OCI-LY7 (cell line): ENCODE measurements at places on chromosomes 2 and 18.

GRCh38 chr2:68762100-68762499 lies 27.5 kb downstream of the ARHGAP25 start:
- DNase-seq = no peak

GRCh38 chr18:58325494-58325893 lies 281.5 kb downstream of the NEDD4L start:
- DNase-seq = no peak

GRCh38 chr2:159882130-159882745 lies 84.2 kb upstream of the CD302 start:
- no peak for DNase-seq

DNA sequence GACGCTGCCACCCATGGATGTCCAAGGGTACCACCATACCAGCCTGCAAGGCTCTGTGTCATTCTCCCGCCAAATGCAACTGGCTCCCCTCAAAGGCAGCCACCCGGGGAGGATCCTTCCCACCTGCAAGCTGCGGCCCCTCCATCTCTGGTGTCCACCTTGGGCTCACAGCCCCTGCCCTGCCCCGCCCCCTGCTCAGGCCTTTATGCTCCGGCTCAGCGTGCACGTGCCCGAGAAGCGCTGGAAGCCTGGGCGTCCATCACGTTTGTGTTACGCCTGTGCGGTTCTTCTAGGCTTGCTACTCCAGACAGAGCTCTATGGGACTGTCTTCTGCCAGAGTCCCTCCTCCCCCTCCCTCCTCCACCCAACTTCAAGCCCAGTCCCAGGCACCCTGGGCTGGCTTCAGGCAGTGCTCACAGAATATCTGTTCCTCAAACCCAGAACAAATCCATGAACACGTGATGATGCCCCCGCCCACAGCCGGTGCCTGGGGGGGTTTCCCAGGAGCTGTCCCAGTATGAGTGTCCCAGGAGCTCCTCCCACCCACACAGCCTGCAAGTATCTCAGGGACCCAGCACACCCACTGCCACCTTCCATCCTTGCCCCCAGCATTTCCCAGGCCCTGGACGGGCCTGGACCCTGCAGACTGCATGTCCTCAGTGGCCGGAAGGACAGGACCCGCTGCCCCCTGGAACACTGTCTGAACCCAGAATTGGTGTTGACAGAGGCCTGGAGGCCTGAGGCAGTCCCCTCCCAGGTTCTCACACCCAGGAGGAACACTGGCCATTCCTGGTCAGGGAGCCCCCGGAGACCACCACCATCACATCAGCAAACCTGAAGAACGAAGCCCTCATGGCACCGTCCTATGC lies 30.3 kb downstream of the KIF1A start:
- DNase-seq = no peak
